CD4-positive, alpha-beta T cell treated with Interleukin-15 for 4 hours (primary cell): ENCODE measurements at places on chromosomes 16 and 17.

DNA sequence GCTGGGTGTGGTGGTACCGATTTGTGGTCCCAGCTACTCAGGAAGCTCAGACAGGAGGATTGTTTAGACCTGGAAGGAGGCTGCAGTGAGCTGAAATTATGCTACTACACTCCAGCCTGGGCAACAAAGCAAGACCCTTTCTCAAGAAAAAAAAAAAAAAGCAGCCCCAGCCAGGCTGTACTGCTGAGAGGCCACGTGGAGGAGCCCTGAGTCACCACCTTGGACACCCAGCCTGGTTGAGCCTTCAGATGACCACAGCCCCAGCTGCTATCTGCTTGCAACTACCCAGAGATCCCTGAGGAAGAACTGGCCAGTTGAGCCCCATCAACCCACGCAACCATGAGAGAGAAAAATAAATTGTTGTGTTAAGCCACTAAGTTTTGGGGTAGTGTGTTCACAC is 23.6 kb upstream of the GPRC5C start:
- no peak for DNase-seq

- DNase-seq: no peak
Measured at GRCh38 chr17:77793146-77793970, 165.1 kb upstream of the TNRC6C start.

DNA sequence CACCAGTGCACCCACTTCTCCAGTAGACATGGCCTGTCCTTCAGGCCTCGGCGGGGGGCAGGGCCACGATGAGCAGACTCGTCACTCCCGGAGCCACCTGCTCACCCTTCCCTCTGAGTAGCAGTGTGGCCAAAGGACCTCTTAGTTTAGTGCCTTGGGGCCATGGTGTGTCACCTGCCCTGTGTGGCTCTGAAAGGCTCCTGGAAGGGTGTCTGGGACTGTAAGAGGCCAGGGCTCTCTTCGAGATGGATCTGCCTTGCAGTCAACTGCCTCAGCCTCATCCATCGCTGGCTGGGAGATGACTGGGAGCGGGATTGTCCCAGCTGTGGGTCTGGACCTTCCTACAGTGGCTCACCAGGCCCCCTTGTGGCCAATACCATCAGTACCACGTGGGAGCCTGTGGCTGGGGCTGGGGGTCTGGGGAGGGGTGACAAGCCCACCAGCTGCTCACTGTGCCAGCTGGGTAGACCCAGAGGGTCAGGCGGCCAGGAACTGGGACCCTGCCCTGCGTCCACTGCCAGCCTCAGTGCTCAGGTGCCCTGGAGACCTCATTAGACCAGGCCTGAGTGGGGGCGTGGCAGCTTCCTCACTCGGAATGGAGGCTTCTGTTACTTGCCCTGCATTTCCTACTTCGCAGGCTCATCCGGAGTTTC is 133.4 kb downstream of the OR1D5 start:
- no peak for DNase-seq

GRCh38 chr17:1067282-1067956 is 70.5 kb downstream of the TIMM22 start:
- no peak for DNase-seq

DNA sequence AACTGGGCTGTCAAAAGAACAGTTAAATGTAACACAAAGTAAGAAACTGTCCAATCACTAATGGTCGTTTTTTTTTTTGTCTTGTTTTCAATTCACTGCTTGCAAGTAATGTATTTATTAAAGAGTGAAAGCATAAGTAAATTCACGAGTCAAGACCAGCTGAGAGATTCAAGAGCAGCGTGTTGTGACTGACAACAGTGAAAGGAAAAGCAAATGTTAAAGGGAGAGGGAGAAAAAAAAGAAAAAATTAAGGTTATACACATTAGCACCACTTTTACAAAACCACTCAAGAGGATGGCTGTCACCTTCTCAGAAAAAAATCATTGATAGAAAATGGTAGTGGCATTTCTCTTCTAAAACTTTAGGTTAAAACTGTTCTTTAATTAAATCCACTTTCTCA is 36.1 kb downstream of the GPATCH8 start:
- no peak for DNase-seq

DNA sequence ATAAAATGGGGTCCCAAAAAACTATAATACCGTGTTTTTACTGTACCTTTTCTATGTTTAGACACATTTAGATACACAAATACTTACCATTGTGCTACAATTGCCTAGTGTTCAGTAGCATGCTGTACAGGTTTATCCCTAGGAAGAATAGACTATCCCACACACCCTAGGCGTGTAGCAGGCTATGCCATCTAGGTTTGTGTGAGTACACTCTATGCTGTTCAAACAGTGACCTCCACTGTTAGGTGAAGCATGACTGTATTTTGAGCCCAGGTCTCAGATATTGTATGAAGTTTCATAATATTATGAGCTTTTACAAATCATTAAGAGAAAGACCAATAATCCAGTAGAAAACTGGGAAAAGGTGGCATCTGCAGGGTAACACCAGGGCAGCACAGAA is 23.6 kb downstream of the MILR1 start:
- no peak for DNase-seq

GRCh38 chr16:970386-970765 is 408 bp downstream of the LMF1 start:
- DNase-seq: no peak

GRCh38 chr16:53756275-53756996 is 52.5 kb downstream of the FTO start:
- no peak for DNase-seq
